NCI-H1417 treated with DMSO at 0.1 percent for 48 hours (cell line): ENCODE measurements at places on chromosomes 12 and 14.

GRCh38 chr12:119687406-119687805 is 19.5 kb downstream of the PRKAB1 start:
- no peak for DNase-seq

DNA sequence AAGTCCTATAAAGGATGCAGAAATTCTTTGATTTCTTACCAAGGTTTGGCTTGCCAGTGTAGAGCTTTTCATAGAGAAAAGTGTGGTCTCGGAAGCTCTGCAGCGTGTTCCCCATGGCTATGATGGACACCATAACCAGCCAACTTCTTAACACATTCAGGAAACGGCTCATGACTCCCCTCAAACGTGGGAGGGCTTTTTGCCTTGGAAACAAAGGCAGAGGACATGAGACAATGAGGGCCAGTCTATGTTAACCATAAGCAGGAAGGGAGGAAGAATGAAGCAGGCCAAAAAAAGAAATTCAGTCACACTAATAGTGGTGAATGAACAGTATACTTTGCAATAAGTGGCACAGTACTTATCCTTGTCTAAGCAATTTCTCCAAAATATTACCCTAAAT is 3.3 kb downstream of the ERG28 start:
- DNase-seq = no peak

DNA sequence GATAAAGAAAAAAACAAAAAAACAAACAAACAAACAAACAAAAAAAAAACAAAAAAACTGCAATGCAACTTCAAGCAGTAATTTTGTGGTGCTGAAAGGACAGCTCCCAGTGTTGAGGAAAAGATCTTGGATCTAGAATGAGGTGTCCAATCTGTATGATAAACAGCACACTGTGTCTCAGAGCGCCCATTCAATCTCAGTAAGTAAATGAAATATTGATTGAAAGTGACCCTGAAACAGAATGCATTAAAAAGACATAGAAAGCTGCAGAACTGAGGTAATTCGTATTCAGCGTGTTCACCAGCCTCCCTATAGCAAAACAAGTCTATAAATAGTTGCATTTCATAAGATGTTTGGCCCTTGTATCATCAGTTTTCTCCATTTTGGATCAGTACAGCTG is 153.0 kb downstream of the NOVA1 start:
- DNase-seq = no peak

- no peak for DNase-seq
These were observed 47.8 kb downstream of the HECTD1 start for GRCh38 chr14:31159682-31160296.

- DNase-seq = no peak
These were observed 475.6 kb downstream of the ZFP36L1 start for GRCh38 chr14:68317239-68317638.

- no peak for DNase-seq
These were observed 353.0 kb upstream of the SFSWAP start for GRCh38 chr12:131357920-131358319.

DNA sequence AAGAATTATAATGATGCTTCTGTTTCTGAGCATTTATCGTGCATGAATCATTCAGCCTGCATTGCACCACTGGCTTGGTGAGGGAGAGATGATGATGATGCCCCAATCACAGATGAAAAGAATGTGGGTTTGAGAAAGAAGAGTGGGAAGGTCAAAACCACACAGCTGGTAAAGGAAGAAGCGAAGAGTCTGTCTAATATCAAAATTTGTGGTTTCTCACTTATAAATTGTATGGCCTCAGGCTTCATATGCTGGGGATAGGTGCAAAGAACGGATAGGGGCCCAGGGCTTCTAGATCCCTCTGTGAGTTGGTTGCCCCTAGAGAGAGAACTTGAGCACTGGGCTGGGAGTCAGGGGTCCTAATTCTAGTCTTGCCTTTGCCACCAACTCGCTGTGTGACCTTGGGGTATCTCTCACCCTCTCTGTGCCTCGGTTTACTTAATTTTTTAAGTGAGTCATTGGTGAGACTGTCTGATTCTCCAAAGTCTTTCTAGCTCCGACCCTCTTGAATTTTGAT is 2.2 kb downstream of the OASL start:
- DNase-seq = no peak

DNA sequence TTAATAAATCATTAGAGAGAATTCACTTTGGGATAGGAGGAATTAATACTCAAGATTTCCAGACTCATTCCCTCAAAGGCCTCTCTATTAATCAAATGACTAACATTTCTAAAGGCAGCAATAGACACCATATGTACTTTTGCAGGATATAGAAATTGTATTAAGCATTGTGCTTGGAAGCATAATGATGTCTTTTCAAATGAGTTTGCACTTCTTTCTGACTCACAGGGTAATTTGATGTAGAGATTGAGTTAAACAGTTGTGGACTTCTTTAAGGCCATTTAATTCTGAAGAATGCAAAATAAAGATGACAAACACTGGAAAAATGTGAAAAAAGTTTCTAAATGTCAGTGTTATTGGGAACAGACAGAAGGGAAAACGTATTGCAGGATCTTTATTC is 63.4 kb upstream of the CSRP2 start:
- DNase-seq = no peak

DNA sequence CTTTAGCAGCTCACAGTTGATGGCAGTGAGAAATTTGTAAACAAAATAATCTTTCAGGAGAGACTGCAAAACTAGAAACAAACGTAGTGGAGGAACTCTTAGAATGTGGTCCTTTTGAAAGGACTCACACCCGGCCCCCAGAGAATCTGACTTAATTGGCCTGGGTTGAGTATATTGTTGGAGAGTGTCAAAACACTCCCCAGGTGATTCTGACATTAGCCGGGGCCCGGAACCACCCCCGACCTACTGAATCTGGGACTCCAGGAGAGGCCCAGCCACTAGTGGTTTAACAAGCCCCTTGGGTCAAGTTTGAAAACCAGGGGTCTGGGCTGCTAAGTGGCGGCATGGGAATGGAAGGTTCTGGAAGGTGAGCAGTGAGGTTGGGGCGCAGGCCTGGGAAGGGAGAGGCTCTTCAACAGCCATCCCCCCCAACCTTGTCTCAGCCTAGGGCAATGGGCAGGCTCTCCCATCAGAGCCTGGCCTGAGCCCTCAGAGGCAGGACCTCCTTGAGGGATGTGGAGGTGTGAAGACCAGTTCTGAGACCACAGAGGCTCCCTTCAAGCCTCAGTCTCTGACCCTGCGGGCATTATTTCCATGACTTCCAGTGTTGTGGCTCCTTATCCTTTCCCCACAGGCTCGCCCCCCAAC is 1.1 kb upstream of the ELK3 start:
- no peak for DNase-seq

DNA sequence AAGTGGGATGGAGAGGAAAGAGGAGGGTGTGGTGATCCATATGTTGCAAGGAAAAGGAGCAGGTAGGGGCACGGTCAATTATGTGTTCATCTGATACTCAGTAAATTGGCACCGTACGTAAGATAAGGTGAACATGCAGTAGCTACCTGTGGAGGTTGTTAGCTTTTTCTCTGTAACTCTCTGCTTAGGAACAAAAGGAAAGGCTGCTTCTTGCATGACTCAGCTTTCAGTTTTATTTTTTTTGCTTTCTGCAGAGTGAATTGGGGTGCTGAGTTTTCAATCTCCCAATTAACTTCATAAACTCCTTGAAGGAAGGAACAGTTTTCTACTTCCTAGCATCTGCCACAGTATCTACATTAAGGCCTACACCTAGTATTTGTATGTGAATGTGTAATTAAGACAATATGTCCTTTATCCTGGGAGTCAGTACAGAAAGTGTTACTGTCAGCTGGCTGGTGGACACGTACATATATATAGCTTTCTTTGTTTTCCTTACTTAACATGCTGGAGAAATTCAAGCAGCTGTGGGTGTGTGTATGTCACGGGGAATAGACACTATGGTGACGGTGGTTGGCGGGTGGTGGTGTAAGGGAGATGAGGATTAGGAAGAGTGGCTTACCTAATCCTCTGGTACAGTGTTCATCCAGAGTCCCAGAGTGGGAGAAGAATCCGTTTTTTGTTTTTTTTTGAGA is 40.1 kb upstream of the WNK1 start:
- DNase-seq = no peak

DNA sequence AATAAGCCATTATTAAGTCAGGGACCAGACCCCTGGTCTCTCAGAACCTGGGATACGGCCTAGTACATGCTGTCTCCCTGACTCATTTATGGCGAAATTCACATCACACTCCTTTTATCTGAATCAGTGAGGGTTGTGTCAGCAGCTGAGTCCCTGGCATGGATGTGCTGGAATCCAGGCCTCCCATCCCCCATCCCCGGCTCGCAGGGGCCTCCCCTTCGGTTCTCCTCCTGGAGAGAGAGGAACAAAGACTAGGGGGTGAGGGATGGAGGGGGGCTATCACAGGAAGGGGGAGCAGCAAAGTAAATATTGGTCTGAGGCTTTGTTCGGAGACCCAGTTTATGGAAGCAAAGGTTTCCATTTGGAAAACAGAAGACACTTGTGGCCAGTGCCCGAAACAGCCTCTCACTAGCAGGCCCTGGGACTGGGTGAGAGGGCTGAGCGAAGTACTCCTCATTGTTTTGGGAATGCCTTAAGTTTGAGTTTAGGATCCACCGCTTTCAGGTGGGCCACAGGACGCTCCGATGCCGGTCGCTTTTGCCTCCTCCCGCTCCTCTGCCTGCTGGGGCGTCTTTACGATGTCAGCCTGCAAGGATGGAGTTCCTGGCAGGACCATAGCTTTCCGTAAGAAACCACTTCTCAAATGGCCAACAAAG is 145.0 kb downstream of the PRKCH start:
- no peak for DNase-seq

DNA sequence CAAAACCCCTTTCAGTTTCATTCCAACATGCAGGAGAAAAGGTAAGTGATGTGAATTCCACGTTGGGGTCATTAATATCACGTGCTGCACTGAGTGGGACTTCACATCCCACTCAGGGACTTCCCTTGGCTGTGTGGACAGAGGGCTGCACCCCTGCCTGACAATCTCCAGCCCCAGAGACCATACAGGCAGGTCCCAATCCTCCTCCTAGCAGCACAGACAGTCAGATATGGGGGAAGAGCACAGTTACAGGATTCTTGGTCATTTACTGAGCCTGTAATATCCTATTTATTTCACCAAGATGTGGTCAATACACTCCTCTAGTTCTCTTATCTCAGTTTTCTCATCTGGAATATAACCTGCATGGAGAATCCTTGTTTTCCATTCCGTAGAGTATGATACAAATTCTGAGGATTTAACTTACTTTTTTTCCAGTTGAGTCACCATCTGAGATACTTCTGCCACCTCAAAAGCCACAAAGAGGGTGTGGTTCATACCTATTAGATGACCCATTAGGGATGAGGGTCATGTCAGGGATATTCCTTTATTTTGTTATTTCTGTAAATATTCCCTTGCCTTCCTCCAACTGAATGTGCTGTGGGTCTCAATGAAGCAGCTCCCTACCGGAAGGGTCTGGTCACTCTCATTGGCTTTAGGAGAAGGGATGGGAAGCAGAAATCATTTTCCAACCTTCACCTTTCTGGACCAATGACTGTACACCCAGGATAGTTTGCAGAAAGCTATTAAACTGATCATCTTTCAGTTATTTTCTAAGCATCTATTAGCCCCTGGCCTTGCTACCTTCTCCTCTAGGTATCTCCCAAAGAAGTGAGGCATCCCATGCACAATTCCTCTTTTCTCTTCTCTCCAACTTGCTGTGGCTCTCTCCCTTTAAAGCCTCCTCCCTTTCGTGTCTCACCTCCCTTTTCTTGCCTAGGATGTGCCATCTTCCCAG is 43.0 kb upstream of the NTF3 start:
- DNase-seq = no peak

DNA sequence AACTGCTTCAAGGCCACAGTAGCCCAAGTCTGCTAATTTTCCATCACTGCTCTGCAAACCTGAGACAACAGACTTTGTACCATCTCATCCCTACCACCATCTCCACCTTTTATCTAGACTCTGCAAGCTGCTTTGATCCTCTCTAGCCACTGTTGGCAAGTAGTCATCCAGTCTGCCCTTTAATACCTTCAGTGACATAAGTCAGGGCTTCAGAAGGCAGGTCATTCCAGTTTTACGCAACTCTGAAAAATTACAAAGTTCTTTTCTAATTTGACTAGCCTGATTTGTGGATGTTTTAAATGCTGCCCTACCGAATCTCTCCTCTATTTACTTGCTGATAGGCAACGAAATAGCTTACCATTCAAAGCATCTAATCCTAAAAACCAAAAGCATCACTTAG is 2.8 kb downstream of the FERMT2 start:
- DNase-seq = no peak

DNA sequence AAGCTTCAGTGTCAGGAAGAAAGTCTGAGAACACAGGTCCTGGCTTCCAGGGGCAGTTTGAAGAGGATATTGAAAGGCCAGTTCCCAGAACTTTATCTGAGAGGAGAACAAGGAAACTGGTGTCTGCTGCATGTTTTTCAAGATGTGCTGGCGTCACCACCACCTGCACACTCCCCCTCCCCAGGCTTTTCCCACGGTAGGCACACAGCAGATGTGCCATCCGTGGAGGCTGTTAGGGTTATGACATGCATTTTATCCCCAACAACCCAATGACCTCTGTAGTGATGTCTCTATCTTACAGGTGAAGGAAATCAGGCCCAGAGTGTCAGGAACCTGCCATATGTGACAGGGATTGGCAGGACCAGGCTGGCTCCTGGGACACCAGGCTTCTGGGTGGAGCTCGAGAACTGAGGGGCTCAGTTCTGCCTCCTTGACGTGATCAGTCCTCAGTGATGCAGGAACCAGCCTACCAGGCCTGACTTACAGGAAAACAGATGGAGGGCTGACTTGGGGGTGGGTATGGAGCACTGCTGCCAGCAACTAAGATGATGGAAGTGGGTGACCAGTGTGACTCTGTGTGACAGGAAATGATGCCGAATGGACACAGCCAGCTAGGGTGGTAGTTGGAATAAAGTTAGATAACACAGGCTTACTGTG is 16.8 kb downstream of the SLC25A47 start:
- DNase-seq = no peak
